ENCODE measurements at places on chromosomes 16 and 17.
A peak's percentile ranks its signal among the peaks of the same experiment; 100 is the strongest.

GRCh38 chr17:21033350-21033749, 9.5 kb downstream of the USP22 start:
- peak; percentile 44 for DNase-seq

DNA sequence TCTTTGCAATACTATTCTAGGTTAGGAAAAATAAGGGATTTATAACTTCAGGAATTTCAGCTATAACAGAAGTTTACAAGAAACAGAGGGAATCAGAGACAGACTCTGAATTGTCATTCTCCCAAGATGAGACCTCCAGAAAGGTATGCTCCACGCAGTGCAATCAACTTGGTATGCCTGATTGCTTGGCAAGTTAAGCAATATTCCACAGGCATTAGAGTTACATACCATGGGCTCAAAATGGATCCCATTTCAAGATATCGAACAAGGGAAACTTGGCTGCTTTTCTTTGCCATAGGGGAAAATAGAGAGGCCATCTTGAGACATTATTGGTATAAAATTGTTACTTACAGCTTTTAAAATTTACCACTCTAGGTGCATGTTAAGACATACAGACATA, 615.6 kb upstream of the SOX9 start:
- DNase-seq: peak; percentile 34

GRCh38 chr16:30534368-30535105, at the start of gene ZNF747:
ZNF747 (minus strand) TSS chr16:30534858; CDS start chr16:30534679, 179 bp downstream.
- peak; percentile 78 for DNase-seq

DNA sequence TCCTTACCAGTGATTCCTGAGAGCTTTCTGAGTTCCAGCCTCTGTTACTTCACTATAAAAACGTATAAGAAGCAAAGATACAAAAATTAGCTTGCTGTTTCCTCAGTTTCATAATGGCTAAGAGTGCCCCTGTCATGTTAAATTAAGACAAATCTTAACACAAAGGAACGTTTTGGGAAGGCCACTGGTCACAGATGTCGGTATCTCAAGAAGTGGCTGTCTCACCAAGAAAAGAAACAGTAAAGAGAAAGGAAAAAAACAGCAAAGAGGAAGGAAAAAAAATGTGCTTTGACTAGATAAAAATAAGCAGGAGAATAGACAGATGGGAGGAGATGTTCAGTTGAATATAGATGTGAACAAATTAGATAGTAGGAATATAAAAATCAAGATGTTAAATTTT, 94.8 kb upstream of the AKTIP start:
- no peak for DNase-seq

DNA sequence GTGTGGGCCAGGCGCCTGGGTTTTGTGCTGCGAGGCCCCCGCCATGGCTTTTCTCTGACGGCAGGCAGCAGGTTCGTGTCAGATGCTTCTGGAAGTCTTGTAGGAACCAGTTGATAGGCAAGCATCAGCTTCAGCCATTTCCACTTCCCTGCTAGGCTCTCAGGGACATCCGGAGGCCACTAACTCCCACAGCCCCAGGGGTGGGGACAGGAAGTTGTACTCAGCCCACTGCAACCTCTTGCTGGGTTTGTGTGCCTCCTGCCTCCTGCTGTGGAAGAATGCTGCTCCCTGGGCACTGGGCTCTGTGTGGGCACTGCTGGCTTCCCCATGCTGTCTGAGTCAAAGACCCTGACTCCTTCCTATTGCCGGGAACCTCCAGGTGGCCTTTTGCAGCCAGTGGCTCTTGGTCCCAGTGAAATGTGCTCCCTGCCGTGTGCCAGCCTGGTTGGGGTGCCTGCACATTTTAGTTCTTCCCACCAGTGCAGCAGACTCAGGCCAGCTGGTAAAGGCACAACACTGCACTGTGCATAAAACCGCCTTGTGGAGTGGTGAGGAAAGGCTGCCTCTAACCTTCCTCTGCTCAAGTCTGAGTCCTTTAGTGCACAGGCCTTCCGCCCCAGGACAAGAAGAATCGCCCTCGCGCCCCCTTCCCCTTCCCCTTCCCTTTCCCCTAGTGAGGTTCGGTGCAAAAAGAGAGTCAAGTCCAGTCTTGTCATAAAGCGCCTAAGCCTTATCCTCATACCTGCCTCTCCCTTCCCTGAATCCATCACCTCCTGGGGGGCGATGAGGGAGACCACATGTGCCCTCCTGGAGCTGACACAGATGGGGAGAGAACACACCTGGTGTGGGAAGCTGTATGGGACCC, 16.6 kb downstream of the LDHD start:
- peak; percentile 74 for DNase-seq

DNA sequence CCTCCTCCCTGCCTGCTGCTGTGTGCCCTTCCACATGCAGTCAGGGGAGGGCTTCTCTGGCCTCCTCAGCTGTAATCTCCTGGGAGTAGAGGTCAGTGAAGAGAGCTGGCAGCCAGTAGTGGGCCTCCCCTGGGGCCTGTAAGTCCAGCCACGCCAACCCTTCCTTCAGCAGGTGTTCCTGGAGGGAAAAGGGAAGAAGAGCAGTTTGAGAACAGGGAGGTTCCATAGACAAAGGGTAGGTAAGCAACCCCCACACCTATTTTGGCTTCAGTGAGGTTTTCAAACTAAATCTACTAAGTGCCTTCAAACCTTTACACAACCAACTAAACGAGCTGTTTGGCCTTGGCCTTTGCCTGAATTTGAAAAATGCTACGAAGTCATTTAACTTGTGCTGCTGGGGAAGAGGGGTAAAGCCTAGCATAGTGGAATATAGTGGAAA, 14.2 kb downstream of the SNF8 start:
- DNase-seq: no peak

DNA sequence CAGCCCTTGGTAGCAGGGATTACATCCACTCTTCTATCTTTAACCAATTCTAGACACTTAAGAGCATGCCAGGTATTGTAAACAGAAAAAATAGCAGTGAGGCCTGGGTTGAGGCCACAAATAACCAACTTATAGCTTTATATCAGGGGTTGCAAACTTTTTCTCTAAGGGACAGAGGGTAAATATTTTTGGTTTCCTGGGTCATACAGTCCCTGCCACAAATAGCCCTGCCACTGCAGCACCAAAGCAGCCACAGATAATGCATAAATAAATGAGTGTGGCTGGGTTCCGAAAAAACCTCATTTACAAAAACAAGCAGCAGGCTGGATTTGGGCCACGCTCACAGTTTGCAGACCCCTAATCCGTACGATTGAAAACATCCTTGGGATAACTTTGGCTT, 46.7 kb downstream of the STAT3 start:
- no peak for DNase-seq

- DNase-seq: no peak
Observed at GRCh38 chr17:56290101-56290801, 137.0 kb downstream of the ANKFN1 start.

GRCh38 chr17:30124273-30124796, 7.7 kb downstream of the NSRP1 start:
- no peak for DNase-seq

DNA sequence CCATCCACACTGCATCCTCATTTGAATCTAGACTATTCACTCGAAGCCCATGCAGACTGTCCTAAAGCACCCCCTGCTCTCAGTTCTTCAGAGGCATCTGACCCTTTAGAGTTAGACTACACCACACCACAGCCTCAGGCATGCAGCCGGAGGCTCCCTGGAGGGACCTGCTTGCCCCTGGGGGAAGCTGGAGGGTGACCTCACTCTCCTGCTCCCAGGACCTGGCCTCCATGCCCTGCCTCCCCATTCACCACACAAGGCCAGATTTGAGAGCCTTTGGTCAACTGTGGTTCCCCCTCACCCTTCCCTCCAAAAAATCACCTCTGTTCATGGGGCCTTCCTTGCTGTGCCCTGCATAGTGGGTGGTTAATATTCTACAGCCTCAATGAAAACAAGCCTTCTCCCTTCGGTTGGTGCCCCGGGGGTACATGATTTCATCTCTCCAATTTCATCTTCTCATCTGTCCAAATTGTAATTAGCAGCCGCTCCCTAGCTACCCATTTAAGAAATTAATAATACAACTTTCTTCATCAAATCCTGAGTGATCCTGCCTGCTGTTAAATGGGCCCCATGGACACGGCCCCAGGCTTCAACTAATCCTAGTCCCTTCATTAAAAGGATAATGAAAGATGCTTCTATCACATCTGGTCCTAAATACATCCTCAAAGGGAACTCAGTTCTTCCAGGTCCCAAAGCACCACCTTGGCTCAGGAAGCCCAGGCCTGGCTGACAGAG, 24.4 kb downstream of the ABCC12 start:
- DNase-seq: no peak

GRCh38 chr17:83121921-83122820, 42.8 kb downstream of the METRNL start:
- DNase-seq: no peak

- no peak for DNase-seq
Observed at GRCh38 chr17:4007346-4008081, 43.3 kb upstream of the ATP2A3 start.

DNA sequence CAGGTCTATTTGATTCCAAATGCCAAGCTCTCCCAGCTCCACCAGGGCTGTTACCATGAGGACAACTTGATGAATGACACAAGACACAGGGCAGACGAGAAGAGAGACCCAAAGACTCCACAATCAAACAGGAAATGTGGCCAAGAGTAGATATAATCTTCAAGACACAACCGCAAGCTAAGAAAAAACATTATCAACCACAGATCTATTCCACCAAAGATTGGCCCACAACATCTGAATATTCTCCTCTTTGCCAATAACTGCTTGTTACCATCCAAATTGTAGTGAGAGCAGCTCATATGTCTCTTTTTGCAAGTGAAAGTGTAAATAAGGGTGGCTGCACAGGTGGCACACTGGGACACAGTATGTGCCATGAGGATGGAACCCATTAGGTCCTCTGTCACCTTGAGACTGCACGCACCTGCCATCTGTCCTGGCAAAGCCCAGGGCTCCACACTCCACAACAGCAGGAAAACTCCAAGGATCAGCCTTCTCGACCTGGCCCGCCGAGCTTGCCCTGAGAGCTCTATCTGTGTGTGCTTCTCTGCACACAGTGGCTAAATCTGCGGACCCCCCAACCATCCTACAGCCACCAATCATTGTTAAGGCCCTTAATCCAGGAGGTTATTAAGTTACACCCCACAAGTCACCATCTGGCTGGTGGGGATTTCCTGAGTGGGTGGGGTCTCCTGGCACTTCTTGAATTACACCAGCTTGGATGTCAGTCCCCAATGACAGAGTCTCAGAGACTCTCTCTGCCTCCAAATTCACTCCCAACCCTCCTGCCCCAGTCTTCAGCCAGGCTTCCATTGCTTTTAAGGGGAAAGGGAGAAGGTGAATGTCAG, 50.5 kb downstream of the DYNLRB2 start:
- no peak for DNase-seq

DNA sequence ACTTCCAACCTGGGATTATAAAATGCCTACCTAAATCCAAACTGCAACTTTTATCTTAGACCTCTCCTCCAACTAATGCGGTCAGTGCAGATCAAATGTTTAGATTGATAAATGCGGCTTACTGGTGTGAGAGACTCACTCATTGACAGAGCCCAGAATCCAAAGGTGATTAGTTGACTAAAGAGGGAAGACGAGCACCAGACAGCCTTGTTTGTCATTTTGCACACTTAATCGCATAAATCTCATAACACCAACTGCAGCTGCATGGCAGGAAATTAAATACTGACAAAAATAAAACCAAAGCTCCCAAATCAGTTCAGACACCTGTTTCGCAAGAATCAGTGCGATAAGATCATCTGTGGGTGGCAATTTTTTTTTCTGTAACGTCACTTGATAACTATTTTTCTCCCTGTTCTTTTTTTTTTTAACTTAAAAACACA, 35.9 kb downstream of the NACA2 start:
- DNase-seq: no peak

All from fibroblast of skin of back (primary cell).